ENCODE measurements at places on chromosomes 5 and 9.

GRCh38 chr5:177111720-177112394 is 21.7 kb upstream of the NSD1 start:
- no peak overlapping the region for H3K27ac ChIP-seq
- H3K27me3 ChIP-seq, result no peaks in the 10 kb centered on the region
- DNase-seq, result peak; percentile 50
- no peak overlapping the region for H3K4me3 ChIP-seq
- peaks cover 26% of the 10 kb centered on the region for H3K4me1 ChIP-seq
- peaks cover 5% of the 10 kb centered on the region for H3K36me3 ChIP-seq

- H3K4me3 ChIP-seq, result no peak overlapping the region
- H3K36me3 ChIP-seq, result no peaks in the 10 kb centered on the region
- H3K27me3 ChIP-seq, result no peaks in the 10 kb centered on the region
- H3K27ac ChIP-seq, result no peak overlapping the region
- DNase-seq, result no peak
These were observed 458.8 kb downstream of the TMEM232 start for GRCh38 chr5:110267714-110268113.

- no peaks in the 10 kb centered on the region for H3K4me1 ChIP-seq
- no peaks in the 10 kb centered on the region for H3K36me3 ChIP-seq
- DNase-seq, result no peak
- H3K4me3 ChIP-seq, result no peak overlapping the region
- H3K27ac ChIP-seq, result no peak overlapping the region
These were observed 21.7 kb upstream of the CCNH start for GRCh38 chr5:87434461-87434860.

DNA sequence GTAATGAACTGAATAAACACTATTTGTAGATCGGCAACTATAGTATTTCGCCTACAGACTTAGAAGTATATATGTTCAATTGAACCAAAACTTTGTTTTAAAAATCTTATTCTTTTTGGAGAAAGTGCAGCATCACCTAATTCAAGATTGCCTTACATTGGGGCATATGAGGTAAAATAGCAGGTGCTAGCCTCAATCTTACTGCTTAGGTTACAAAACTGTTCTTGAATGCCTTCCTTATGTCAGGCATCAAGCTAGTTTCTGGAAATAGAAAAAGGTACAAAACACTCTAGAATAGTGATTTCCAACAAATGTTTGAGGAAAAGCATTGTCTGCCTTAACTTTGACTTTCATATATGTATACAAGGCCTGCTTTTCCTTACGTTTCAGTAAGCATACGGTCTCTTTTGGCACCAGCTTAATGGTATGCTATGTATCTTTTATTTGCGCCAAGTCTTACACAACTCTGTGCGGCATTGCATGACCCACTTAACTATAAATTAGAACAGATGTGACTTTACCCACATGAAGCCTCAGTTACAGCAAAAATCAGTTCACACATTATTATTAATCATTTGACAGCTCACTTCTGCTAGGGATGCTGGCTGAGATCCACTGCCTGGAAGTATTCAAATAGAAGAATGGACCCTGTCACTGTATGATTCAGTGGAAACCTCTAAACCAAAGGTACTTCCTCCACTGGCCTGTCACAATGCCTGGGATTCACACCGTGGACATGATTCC is 174.1 kb downstream of the PRELID2 start:
- H3K4me3 ChIP-seq, result no peak overlapping the region
- H3K27me3 ChIP-seq, result no peaks in the 10 kb centered on the region
- no peaks in the 10 kb centered on the region for H3K36me3 ChIP-seq
- H3K4me1 ChIP-seq, result no peaks in the 10 kb centered on the region

DNA sequence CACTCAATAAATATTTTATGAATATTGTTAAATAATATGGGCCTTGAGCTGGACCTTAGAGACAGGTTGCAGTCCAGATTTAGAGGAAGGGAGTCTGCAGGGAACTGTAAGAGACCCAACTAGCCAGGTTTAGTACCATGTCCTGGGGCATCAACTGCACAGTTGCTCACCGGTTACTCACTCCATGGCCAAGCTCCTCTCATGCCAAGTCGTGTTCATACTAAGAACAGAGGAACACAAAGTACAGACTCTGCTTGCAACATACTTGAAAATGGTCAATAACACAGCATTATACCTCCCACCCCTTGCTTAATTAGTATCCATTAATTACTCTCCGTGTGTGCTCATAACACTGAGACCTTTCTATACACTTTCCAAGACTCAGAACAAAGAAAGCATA is 317.6 kb upstream of the PIK3R1 start:
- DNase-seq, result no peak
- H3K27me3 ChIP-seq, result no peaks in the 10 kb centered on the region
- H3K4me3 ChIP-seq, result no peak overlapping the region
- no peaks in the 10 kb centered on the region for H3K36me3 ChIP-seq

GRCh38 chr9:100084734-100085133 is 14.1 kb downstream of the ERP44 start:
- no peak overlapping the region for H3K4me3 ChIP-seq
- H3K27ac ChIP-seq, result peak overlapping the region; percentile 39
- H3K4me1 ChIP-seq, result peaks cover 76% of the 10 kb centered on the region
- DNase-seq, result no peak
- H3K27me3 ChIP-seq, result no peaks in the 10 kb centered on the region

- DNase-seq, result no peak
- no peaks in the 10 kb centered on the region for H3K36me3 ChIP-seq
- H3K4me1 ChIP-seq, result no peaks in the 10 kb centered on the region
- no peak overlapping the region for H3K27ac ChIP-seq
- H3K27me3 ChIP-seq, result peaks cover 61% of the 10 kb centered on the region
These were observed 29.4 kb upstream of the ATP6V1G1 start for GRCh38 chr9:114558027-114558675.

DNA sequence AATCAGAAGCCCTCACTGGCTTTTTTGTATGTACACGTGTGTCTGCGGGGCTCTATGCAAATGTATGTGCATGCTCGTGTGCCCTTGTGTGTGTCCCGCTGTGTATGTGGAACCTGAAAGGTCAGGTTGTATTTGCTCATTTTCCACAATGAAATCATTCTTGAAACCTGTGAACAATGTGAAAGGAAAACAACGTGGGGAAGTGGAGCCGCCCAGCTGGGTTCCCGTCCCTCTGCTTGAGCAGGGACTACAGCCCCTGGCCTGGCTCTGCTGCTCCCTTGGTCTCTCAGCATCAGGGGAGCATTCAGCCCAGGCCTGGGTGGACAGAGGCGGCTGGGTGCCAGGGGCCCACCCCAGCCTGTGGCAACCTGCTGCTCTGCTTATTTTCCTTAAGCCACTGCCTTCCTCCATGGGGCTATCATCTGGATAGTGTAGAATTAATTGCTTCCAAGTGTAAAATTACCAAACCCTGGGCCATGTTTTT is 3.0 kb downstream of the ECSCR start:
- H3K36me3 ChIP-seq, result peaks cover 7% of the 10 kb centered on the region
- peak overlapping the region; percentile 66 for H3K4me3 ChIP-seq
- H3K27me3 ChIP-seq, result no peaks in the 10 kb centered on the region
- no peak for DNase-seq

- no peaks in the 10 kb centered on the region for H3K36me3 ChIP-seq
- no peak for DNase-seq
- no peak overlapping the region for H3K27ac ChIP-seq
- peaks cover 46% of the 10 kb centered on the region for H3K27me3 ChIP-seq
- no peak overlapping the region for H3K4me3 ChIP-seq
These were observed 148.4 kb upstream of the NFIL3 start for GRCh38 chr9:91572044-91572443.

DNA sequence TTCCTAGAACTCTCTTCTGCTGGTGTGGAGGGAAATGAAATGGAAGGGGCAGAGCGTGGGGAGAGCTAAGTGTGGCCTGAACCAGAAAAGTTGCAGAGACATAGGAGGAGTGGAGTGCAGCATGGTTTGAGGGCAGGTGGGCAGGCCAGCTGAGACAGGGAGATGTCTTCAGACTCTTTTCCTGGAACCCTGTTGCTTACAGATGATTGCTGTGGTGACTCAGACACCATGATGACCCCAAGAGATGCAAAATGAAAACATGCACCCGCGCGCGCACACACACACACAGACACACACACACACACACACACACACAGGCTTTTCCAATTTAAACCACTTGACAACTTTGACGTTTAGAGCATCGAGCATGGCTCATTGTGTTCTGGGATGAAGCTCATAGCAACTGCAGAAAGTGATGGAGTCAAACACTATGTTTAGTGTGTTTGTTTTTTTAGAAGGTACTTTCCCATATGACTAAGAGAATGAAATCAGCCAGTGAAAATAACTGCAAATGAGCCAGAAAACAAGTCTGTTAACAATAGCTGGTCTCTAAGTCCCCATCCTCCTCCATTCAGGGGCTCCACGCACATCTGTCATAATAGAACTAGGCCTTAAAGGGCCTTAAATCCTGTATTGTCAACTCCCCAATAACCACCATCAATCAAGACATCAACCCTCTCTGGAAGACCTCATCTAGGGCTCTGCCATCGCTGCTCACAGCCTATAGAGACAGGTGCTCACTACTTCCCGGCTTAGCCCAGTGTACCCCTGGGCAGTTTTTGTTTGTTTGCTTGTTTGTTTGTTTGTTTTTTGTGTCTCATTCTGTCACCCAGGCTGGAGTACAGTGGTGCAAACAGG is 9.6 kb downstream of the TMOD1 start:
- H3K4me1 ChIP-seq, result no peaks in the 10 kb centered on the region
- H3K4me3 ChIP-seq, result no peak overlapping the region
- H3K36me3 ChIP-seq, result no peaks in the 10 kb centered on the region
- peaks cover 8% of the 10 kb centered on the region for H3K27me3 ChIP-seq
- DNase-seq, result no peak

GRCh38 chr9:131046581-131047202 is 37.7 kb downstream of the LAMC3 start:
- H3K27ac ChIP-seq, result no peak overlapping the region
- H3K4me3 ChIP-seq, result no peak overlapping the region
- no peaks in the 10 kb centered on the region for H3K4me1 ChIP-seq
- DNase-seq, result peak; percentile 58
- H3K36me3 ChIP-seq, result no peaks in the 10 kb centered on the region

- H3K36me3 ChIP-seq, result peaks cover 1% of the 10 kb centered on the region
- H3K4me3 ChIP-seq, result no peak overlapping the region
- H3K27ac ChIP-seq, result no peak overlapping the region
- no peak for DNase-seq
These were observed 35.0 kb downstream of the CTNND2 start for GRCh38 chr5:11869203-11869602.

DNA sequence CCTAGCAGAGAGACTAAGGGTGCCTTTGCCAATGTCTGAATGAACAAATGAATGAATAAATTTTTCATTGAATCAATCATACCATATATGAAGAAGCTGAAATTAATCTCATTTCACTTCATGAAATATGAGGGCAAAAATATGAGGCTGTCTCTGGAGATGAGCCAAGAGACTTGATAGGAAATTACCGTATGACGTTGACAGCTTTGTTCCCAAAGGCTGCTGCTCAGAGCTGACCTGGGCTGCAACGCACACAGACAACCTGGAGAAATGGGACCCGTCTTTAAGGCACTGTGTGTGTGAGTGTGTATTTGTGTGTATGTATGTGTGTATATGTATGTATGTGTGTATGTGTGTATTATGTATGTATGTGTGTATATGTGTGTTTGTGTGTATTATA is 226.1 kb downstream of the IRX2 start:
- no peak overlapping the region for H3K27ac ChIP-seq
- no peak for DNase-seq
- no peaks in the 10 kb centered on the region for H3K36me3 ChIP-seq
- H3K4me3 ChIP-seq, result no peak overlapping the region
- H3K27me3 ChIP-seq, result no peaks in the 10 kb centered on the region

- H3K36me3 ChIP-seq, result peaks cover 16% of the 10 kb centered on the region
- H3K27ac ChIP-seq, result peak overlapping the region; percentile 25
- no peak overlapping the region for H3K4me3 ChIP-seq
- peaks cover 80% of the 10 kb centered on the region for H3K4me1 ChIP-seq
- no peak for DNase-seq
These were observed 33.3 kb downstream of the GPBP1 start for GRCh38 chr5:57207007-57207653.

GRCh38 chr9:96719921-96720320 is 58.0 kb downstream of the ZNF510 start:
- H3K27me3 ChIP-seq, result peaks cover 37% of the 10 kb centered on the region
- H3K27ac ChIP-seq, result no peak overlapping the region
- H3K36me3 ChIP-seq, result no peaks in the 10 kb centered on the region
- no peaks in the 10 kb centered on the region for H3K4me1 ChIP-seq
- DNase-seq, result no peak

- H3K27me3 ChIP-seq, result no peaks in the 10 kb centered on the region
- H3K4me1 ChIP-seq, result no peaks in the 10 kb centered on the region
- no peak for DNase-seq
- no peak overlapping the region for H3K27ac ChIP-seq
- H3K36me3 ChIP-seq, result peaks cover 13% of the 10 kb centered on the region
These were observed 36.5 kb upstream of the ANKDD1B start for GRCh38 chr5:75574791-75575190.

DNA sequence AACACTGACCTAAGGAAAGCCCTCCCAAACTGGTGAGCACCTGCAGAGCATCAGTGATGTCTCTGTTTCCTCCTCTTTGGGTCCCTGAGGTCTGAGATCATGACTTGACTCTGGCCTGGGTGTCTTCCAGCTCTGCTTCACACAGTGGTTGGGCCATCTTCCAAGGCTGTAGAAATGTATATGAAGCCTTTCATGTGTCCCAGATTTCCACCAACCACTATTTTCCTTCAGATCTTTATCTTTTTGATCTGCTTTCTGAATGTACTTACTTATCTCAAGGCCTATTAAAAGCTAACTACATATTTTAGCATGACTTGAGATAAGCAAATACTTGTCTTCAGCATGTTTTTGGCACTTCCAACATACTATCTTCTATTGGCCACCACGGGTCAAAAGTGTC is 47.1 kb downstream of the PRELID2 start:
- no peaks in the 10 kb centered on the region for H3K36me3 ChIP-seq
- no peaks in the 10 kb centered on the region for H3K27me3 ChIP-seq
- no peaks in the 10 kb centered on the region for H3K4me1 ChIP-seq
- no peak overlapping the region for H3K27ac ChIP-seq

DNA sequence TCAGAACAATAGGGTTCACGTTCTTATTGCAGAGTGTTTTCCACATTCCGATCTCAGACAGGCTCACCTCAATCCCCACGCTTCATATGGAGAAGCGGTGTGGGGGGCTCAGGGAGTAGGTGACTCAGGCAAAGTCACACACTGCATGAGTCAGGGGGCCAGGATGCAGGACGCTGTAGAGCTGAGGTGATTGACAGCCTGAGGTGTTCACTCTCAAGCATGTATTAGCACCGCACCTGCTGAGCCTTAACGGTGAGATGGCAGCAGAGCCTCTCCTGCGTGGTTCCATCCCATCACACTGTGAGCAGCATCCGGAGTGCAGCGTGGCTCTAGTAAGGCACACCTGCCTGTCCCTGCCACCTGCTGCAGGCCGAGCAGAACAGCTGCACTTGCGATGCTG is 194.0 kb downstream of the IRX2 start:
- H3K4me1 ChIP-seq, result no peaks in the 10 kb centered on the region
- no peaks in the 10 kb centered on the region for H3K36me3 ChIP-seq
- no peak overlapping the region for H3K27ac ChIP-seq

GRCh38 chr5:116225281-116225922 is 140.6 kb downstream of the COMMD10 start:
- H3K36me3 ChIP-seq, result peaks cover 2% of the 10 kb centered on the region
- no peak for DNase-seq
- H3K27me3 ChIP-seq, result no peaks in the 10 kb centered on the region
- H3K4me3 ChIP-seq, result no peak overlapping the region

Data from central memory CD8-positive, alpha-beta T cell (primary cell).